ENCODE measurements at places on chromosomes 1 and 21.

DNA sequence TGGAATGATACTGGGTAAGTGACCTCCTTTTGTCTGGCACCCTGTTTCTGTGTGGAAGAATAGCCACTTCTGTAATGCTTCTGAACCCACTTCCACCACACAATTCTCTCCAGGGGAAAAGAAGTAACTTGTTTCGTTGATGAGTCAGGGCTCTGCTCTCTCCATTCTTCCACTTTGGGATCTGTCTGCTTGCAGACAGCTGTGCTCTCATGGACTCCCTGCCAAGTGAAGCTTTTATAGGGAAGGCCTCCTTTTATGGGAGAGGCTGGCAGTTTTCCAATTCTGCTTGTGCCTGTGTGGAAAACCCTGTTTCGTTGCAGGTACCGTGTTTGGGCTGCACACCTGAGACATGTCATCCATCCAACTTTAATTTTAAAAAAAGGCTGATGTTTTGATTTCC, 130.7 kb downstream of the GIPC2 start:
- DNase-seq = peak; percentile 17

DNA sequence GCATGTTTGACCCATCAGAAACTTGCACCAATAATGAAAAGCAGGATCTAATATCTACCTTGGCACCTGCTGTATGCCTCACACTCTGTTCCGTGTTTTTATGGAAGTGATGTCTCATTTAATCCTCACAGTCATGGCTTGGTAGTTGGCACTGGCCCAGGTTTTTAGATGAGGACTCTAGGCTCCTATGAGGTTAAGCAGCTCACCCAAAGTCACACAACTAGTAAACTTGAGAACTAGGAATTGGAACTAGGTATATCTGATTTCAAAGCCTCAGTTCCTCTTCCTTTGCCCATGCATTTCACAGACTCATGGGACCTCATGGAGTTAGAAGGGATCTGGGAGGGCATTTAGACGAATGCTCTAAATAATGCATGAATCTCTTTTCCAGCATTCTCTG, 21.3 kb upstream of the TARBP1 start:
- no peak for DNase-seq

GRCh38 chr1:182397653-182398393, 2.6 kb downstream of the TEDDM1 start:
- no peak for DNase-seq

DNA sequence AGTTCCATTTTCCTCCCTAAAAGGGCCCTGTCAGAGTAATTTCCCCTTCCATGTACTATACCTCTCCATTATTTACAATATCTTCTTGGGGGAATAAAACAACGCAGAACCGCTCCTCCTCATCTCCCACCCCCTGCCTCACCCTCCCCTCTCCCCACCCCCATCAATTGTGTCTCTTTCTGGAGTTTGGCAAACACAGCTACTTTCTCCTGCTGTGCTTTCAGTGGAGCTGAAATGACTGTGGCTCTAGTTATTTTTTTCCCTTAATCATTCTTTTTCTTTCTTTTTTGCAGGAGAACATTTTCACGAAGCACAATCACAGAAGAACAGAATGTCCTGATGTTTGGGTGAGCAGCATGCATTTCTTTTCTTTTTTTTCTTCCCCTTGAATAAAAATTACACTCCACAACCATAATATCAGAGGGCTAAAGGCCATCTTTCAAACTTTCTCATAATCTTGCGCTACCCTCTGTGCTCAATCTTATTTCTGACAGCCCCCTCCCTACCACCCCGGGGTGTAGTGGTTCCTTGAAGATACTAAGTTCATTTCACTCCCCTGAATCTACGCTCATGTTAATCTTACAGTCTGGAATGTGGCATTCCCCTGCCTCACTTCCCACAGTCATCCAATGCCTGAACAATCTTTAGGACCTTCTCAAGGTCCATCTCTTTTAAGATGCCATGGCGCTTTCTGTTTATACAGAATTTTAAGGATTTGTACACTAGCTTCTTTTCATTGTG, 8.8 kb upstream of the PLXNA2 start:
- no peak for DNase-seq

GRCh38 chr1:200979574-200980451, 43.7 kb downstream of the KIF21B start:
- no peak for DNase-seq

- no peak for DNase-seq
Measured at GRCh38 chr1:215987092-215987875, 420.2 kb downstream of the KCTD3 start.

DNA sequence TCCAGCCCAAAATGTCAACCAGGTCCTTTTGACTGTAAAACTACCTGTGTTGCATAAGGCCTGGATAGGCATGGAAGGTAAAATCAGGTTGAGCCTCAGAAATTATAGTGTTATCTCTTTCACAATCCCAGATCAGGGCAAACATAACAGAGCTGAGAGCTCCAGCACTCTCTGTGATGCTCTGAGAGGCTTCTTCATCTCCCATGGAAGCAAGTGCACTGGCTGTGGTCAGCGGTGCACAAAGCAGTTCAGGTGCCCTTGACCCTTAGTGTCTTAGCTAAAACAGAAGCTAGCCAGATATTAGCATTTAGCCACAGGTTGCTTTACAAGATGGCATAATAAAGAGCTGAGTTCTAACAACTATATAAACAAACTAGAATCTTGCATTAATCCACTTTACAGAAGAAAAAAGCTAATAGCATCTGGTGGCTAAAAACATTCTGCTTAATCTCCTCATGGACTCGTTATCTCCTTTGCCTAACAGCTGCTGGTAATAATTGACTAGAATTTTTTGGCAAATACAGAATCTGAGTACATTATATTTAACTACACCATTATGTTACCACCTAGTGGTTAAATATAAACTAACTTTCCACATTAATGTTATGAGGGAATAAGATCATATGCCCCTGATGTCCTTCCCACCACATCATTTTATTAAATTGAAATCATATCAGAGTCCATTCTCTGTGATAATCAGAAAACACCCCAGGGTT, 25.6 kb upstream of the POGK start:
- no peak for DNase-seq

DNA sequence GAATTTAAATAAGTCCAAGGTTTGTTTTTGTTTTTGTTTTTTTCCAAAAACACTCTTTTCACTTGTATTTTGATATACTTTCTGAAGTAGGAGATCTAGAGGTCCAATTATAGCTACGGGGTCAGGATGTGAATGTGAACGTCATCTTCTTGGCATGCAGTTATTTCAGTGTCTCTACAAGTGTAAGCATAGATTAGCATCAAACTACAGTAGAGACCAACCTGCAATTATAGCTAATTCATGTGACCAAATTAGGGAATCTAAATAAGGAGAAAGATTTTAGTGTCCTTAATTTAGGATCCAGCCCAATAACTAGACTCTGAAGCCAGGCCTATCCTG, 107.3 kb upstream of the PALMD start:
- no peak for DNase-seq

- DNase-seq = no peak
Measured at GRCh38 chr1:216841165-216841564, 117.9 kb upstream of the ESRRG start.

DNA sequence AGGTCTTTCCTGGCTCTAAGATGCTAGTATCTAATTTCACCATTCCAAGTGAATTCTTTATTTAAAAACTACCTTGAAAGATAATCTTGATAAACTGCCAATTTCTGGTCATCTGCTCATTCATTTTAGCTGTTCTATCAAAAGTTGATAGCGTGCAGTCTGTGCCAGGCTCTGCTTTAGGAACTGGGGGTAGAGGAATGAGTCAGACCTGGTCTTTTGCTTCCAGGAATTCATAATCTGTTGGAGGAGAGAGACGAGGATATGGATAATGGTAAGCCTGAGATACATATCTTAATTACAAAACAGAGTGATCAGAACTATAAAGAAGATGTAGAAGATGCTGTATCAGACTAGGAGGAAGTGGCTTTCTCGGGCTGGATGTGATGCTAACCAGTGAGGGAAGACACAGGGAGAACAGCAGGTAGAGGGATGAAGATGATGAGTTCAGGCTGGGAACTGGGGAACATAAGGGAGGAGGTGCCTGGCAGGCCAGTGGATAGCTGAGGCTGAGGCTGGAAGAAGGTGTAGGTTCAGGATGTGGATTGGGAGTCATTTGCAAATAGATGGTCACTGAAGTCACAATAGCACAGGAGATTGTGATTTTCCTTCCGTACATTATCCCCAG, 12.3 kb upstream of the PHC2 start:
- DNase-seq = no peak

DNA sequence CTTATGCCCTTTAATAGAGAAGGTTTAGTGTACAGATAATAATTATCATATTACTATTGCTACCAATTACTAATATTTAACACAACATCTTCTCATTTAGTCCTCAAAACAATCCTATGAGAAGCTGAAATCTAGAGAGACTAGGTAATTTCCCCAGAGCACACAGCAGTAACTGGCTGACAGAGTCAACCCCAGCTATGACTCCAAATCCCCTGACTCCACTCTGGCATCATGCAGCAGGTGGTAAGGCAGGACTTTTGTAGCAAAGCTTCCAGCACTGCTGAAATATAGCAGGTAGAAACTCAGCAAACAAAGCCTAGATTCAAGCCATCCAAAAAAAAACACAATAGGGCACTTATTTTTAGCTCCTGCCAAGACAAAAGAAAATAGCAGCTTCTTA, 79.3 kb upstream of the RGS2 start:
- no peak for DNase-seq

- no peak for DNase-seq
Measured at GRCh38 chr1:22711071-22711470, 432 bp downstream of the EPHB2 start.

- no peak for DNase-seq
Measured at GRCh38 chr1:29396438-29397255, 160.3 kb downstream of the PTPRU start.

GRCh38 chr1:245558069-245558468, 403.3 kb downstream of the KIF26B start:
- no peak for DNase-seq

- DNase-seq = no peak
Measured at GRCh38 chr1:218250492-218250891, 34.6 kb upstream of the RRP15 start.

DNA sequence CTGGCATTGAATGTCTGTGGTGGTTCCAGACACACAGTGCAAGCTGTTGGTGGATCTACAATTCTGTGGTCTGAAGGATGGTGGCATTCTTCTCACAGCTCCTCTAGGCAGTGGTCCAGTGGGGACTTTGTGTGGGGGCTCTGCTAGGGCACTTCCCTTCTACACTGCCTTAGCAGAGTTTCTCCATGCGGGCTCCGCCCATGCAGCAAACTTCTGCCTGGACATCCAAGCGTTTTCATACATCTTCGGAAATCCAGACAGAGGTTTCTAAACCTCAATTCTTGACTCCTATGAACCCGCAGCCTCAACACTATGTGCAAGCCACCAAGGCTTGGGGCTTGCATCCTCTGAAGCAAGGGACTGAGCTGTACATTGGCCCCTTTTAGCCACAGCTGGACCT, 43.0 kb downstream of the RGS18 start:
- DNase-seq = no peak

- no peak for DNase-seq
Measured at GRCh38 chr1:93506126-93506525, 58.2 kb downstream of the FNBP1L start.

- DNase-seq = no peak
Measured at GRCh38 chr1:190608282-190608681, 130.6 kb upstream of the BRINP3 start.

- DNase-seq = no peak
Measured at GRCh38 chr1:197462539-197462938, 194.5 kb downstream of the CRB1 start.

- no peak for DNase-seq
Measured at GRCh38 chr1:177973585-177973984, 3.7 kb upstream of the SEC16B start.

- no peak for DNase-seq
Measured at GRCh38 chr1:9233241-9233941, 1.2 kb upstream of the H6PD start.

DNA sequence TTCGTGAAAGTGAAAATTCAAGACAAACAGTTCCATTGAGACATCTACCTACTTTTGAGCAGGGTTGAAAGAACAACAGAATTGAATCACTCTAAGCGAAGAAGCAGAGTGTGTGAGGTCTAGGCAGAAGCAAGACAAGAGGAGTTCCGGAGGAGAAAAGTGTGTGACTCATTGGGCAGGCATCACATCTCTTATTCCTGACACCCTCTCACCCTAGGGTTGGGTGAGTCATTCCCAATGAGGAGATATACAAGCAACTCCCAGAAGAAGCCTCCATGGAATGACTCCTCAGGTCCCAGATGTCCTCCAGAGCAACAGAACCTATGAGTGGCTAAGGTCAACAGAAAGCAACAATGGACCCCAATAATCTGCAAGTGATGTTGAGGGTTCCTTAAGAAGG, 138.1 kb downstream of the TPR start:
- no peak for DNase-seq

- DNase-seq = peak; percentile 73
Measured at GRCh38 chr1:210328746-210329503, at the start of gene HHAT. Gene HHAT (plus strand): TSS chr1:210328902. CDS start chr1:210348976, 20,074 bp downstream.

GRCh38 chr1:9207715-9208114, 26.9 kb upstream of the H6PD start:
- no peak for DNase-seq

DNA sequence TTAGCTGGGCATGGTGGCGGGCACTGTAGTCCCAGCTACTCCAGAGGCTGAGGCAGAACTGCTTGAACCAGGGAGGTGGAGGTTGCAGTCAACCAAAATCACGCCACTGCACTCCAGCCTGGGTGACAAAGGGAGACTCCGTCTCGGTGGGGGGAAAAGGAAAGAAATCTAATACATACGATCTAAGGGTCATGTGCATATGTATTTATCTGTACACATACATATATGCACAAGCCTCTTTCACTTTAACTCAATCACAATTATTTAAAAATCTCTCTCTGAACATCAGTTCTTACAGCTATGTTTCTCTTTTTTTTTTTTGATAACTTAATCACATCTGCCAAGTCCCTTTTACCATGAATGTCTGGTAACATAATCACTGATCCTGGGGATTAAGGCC, 34.7 kb downstream of the EVA1C start:
- no peak for DNase-seq
